ENCODE measurements at places on chromosomes 1 and 21. TPM values are rescaled to one million over a fixed set of nuclear protein-coding genes. Genes with fewer than 3 reads are reported as not detected.

The ARL8A gene
- 47.3 TPM for polyA plus RNA-seq

The FRRS1 gene
- 14.1 TPM for polyA plus RNA-seq

The TDRD5 gene
- 0.39 TPM for polyA plus RNA-seq

DNA sequence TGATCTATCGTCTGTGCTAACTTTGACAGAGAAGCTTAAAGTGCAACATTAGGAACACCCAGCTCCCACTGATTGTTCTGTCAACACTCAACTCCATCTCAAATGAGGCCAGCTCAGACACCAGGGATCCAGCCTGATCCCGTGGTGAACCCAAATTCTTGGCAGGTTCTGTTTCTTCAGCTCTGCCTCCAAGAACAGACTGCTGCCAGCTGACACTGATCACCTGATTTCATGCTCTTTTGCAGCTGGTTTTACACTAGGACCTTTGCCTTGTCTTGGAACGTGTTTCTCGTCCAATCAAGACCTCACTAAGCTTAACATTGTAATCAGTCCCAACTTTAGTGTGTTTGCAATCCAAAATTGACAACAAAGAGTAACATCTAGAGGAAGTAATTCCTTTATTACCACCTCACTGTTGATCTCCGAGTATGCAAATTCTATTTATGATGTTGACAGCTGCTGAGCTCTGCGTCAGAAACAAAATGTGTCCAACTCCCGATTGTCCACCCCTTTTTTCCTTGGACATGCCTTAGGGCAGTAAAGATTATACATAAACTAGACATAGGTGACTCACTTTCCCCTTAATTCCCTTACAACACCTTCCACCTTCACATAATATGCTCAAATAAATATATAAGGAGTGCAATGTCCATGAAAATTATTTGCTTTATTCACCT lies 1.6 kb upstream of the HYI start:
- no peak for DNase-seq

The SLC6A17 gene
- polyA plus RNA-seq = 0.10 TPM

The TMCO4 gene
- 17.2 TPM for polyA plus RNA-seq

The NEK2 gene
- 19.9 TPM for polyA plus RNA-seq

The DPH2 gene
- 20.7 TPM for polyA plus RNA-seq

- no peak for DNase-seq
These were observed 12.5 kb upstream of the KIF26B start for GRCh38 chr1:245142171-245142798.

The C8B gene
- polyA plus RNA-seq = not detected
